ENCODE measurements at places on chromosomes 6 and 20.

DNA sequence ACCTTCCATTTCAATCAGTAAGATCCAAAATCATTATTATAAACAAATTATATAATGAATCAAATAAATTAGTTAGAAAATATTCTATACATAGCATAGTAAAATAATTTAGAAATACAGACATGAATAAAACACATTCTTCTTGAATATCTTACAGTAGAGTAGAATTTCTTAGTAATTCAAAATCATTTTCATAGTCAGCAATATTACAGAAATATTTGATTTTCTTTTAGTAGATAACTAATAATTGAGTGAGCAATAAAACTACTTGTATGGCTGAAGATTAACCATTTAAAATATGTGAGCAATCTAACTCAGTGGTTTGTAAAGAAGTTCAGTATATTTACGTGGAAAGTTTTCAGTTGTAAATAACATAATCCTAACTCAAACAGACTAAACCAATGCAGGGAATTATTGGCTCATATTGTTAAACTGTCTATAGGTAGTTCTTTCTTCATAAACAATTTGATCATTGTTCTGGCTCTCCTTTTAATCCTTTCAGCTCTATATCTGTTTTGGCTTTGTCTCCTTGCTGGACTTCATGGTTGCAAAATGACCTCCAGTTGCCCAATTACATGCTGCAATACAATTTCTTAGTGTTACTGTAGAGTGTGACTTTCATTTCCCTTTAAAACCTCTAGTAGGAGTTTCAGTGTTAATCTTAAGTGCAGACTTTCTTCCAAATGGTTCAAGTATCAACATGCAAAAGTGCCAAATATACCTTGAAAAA, 307.5 kb downstream of the EYS start:
- DNase-seq, result no peak

DNA sequence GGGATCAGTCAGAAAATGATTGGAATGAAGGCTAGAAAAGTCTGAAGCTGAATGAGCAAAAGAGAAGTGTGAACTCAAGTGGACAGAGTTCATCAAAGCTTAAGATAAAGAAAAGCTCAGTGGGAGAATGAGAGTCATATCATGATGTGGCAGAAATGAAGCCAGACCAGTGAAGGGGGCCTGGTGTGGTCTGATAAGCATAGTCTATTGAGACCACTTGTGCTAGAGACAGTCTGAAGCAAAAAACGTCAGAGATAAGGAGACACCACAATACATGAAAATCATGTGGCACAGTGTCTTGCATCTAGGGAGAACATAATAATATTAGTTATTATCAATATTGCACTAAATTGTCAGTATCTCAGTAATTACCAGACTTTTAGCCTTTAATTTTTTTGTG, 601.5 kb downstream of the UTRN start:
- no peak for DNase-seq

GRCh38 chr20:33233129-33233774, 2.5 kb upstream of the BPIFA1 start:
- no peak for DNase-seq

DNA sequence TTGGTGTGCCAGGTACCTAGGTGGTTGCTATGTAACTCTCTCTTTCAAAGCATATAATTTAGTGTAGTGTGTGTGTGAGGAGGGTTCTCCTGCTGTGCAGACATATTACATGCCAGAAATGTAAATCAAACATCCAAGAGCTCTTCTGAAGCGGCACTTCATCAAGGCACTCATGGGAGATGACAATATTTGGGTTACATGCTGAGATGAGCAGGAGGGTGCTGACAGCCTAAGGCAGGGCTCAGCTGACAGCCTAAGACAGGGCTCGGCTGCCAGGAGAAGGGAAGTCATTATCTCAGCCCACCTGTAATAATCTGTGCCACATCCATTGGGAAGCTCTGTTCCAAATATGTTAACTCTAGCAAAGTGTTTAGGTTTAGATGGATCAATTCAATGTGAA, 39.1 kb downstream of the ADGRF5 start:
- no peak for DNase-seq

- no peak for DNase-seq
These were observed 43.0 kb downstream of the PRDM1 start for GRCh38 chr6:106128981-106129781.

- DNase-seq, result no peak
These were observed 156.1 kb downstream of the UBE3D start for GRCh38 chr6:82909551-82909950.

DNA sequence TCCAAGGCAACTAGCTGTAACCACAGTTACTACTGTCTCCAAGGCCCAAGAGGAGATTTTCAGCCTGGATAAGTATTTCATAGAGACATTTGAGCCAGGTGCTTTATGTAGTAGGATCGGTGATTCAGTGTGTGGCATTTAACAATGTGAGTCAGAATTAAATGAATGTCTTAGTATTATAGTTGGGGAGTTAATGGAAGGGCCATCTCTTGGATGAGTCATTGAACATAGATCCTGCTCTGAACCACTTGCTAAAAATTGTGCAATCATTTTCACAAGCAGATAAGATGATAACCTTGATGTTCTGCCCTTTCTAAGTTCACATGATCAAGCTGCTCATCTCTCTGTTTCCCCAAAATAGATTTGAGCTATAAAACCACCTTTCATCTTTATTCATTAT, 668.9 kb upstream of the CITED2 start:
- no peak for DNase-seq

DNA sequence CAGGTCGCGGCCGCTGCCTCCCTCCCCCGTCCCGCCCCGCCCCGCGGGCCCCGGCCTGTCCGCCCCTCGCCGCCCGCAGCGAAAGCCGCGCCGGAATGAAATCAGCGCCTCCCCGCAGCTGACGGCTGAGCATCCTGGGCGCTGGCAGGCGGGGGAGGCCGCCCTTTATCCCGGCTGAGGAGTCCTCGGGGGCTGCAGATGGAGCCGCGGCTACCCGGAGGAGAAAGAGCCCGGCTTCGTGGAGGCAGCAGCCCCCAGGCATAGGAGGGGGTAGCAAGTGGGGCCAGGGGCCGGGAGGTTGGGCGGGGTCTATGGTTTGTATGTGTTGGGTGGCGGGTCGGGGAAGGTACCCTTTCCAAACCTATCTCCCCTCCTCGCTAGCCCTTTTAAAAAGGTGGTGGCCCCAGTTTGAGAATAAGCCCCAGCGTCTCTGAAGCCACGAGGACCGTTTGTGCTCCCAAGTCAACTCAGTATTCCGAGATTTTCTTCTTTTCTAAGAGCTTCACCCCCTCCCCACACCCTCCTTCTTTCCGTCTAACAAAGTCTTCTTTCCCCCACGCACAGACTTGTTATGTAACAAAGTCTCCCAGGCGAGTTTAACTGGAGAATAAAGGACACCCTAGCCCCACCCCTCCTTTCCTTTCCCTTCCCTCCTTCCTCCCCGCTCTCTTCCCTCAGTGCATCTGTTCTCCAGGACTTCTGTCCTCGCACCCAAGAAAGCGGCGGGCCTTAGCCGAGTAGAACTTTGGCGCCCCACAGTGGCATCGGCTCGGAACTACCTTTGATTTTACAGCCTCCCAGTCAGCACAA, 11.0 kb downstream of the POU3F2 start:
- DNase-seq, result no peak

DNA sequence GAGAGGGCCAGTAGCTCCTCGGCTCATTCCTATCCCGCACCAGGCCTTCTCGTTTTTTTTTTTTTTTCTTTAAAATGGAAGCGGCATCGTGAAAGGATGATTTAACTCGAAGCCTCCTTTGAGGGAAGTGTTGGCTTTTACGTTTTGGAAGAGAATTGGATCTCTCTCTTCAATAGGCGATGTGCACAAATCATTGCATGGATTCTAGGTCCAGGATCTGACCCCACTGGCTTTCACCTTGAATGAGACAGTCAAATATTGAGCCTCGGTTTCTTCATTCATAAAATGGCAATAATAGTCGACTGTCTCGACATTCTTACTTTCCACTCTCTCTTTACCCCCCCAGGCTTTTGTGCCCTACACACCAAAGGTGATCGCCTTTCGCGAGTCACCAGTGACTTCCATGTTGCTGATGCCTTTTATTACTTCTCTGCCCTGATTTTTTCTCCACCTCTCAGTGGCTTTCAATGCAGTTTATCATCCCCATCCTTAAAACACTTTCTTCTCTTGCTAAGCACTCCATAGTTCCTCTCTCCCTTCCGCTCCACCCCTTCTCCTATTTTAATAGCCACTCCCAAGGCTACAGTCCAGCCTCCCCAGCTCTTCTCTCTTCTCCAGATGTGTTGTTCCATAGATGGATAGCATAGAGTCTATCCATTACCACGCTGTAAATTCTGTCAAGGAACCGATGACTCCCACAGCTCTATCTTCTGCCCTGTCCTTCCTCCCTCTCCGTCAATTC, 473 bp upstream of the DTNBP1 start:
- no peak for DNase-seq

- no peak for DNase-seq
These were observed 724 bp downstream of the CDKN1A start for GRCh38 chr6:36679043-36679833.

DNA sequence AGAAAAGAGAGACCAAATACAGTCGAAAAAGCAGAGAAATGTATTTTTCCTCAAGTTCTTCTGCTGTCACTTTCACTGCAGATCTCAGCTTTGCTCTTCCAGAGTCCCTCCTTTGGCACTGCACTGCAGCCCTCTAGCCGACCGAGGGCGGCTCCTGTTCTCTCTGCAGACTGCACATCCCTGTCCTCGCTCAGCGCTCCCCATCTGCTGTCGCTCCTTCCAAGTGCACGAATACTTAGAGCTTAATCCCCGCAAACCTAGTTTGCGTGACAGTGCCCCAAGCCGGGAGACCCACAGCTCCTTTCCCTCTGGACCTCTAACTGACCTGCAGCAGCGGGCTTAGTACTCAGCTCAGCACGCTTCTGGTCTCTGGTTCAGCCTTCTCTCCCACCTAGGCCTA, 15.2 kb downstream of the RPP21 start:
- no peak for DNase-seq

- DNase-seq, result no peak
These were observed 99.0 kb upstream of the ADGRF1 start for GRCh38 chr6:47141171-47141570.

GRCh38 chr6:107319906-107320530, 139.3 kb downstream of the PDSS2 start:
- no peak for DNase-seq

DNA sequence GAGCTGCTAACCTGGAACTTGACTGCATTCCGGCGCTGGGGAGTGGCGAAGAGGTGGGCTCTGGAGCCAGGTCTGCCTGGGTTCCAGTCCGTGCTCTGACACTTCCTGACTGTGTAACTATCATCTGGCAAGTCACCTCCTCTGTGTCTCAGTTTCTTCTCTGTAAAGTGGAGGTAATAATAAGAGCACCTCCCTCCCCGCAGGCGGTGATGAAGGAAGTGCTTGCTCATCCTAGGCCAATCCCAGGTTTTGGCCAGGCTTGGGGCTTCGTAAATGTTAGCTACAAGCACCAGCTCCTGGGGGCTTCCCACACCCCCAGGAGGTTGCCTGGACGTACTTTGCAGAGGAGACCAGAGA, 32.8 kb downstream of the SNAI1 start:
- no peak for DNase-seq

- DNase-seq, result no peak
These were observed 288.2 kb downstream of the QKI start for GRCh38 chr6:163702736-163703135.

DNA sequence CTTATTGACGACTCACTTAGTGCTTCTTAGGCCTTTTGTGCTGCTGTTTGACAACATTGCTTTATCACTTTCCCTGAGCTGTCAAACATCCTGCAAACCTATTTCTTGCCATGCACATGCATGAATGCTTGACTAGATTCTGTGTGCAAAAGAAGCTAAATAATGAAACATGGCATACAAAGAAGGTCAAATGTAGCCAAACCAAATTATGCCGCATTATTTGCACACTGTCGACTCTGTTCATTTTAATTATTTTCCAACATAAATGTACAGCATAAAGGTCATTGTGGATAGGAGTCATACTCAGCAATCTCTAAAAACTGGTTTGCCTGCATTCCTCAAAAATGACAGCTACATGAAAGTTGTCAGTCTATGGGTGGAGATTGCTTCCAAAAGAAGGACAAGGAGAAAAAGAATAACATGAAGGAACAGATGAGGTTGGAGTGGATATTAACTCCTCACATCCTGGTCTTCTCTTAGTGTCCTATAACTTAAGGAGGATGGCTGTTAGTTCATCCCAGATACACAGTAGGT, 123.1 kb upstream of the STXBP5 start:
- no peak for DNase-seq

GRCh38 chr6:169702840-169703246, 917 bp downstream of the C6orf120 start:
- DNase-seq, result no peak

GRCh38 chr6:81633391-81633790, 119.1 kb downstream of the TENT5A start:
- no peak for DNase-seq

DNA sequence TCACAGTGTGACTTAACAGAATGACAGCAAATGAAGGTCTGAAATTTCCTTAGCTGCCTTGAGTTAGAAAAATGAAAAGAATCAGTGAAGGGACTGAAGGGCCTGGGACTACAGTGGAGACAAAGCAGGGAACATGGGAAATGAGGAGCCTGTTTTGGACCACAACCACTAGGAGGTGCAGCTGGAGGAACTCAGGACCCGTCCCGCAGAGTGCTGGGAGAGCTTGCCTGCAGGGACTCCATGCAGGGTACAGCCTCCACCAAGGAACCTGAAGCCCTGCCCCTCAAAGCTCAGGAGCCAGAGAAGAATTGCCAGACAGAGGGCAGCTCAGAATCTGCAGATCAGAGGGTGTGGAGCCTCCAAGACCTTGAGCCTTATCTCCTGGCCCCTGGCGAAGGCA, 50.7 kb downstream of the LRFN2 start:
- DNase-seq, result no peak

GRCh38 chr6:97626671-97627441, 343.8 kb upstream of the MMS22L start:
- DNase-seq, result no peak

GRCh38 chr6:130020907-130021629, 2.7 kb downstream of the L3MBTL3 start:
- peak; percentile 55 for DNase-seq

GRCh38 chr6:100620085-100620840, 155.5 kb upstream of the SIM1 start:
- no peak for DNase-seq

DNA sequence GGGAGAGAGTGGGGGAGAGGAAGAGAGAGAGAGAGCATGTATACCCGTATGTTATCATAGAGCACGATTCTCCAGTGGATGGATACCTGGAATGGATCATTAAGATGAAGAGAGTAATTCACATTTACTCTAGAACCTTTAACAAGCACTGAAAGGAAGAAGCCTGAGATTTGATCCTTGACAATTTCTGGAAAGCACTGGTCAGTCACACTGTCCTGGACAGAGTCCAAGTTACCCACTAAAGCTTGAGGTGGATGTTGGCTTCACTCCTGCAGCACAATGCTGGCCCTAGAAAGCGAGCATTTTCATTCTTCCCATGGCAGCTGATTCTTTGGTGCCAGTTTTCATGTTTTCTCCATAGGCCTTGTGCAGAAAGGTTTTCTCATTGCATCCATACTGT, 25.6 kb downstream of the NFYA start:
- no peak for DNase-seq

DNA sequence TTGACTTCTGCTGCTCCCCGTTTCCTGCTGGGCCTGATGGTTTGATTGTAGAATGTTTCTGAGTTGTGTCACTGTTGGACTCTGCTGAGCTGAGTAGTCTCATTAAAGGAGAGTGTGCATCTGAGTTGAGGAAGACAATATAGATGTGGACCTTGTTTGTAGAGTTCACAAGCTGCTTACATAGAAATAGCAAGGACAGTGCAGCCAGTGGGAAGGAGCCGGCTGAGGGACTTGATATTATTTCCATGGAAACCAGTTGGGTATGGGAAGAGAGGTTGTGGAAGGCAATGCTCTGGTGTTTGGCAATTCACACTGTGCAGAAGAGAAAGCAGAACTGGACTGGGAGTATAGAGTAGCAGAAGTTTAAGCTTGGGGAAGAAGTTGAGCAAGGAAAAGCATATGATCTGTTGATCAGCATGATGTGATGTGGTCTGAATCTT, 14.8 kb downstream of the IGF2R start:
- DNase-seq, result no peak

Measured in stimulated activated CD8-positive, alpha-beta memory T cell treated with anti-CD3 and anti-CD28 coated beads, Interleukin-4, amount 100 ng/mL, for 1 hour (primary cell).